ENCODE measurements at places on chromosomes 5 and 9.

GRCh38 chr9:82418334-82418733 is 429.8 kb downstream of the SPATA31D1 start:
- DNase-seq, result no peak

DNA sequence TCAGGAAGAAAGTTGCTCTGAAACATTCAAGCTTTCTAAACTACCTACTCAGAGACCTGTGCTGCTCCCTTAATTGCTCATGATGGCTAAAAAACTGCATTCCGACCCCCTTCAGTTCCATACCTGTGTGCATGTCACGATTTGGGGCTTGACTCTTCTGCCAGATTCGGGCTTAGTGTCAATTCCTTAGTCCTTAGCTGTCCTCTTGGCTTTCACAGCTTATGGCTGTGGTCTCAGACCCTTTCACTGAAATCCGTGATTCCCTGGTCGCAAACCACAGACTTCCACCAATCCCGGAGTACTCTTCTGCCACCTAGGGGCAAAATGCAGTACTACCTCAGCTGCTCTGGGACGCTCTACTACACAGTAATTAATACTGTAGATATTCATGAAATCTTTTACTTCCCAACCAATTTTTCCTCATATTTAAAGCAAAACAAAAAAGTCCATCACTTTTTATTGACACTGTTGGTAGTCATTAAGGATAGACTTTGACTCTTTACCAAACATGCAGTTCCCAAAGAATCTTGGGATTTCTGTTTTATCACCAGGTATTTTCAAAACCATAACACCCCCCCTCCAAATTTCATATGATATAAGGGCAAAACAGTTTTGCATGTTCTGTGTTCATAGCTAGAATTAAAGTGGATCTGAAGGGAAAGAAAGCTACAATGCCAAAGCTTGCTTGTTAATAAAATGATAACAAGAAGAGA is 617.4 kb downstream of the SLCO4C1 start:
- DNase-seq, result peak; percentile 1

- DNase-seq, result no peak
These were observed 14.3 kb upstream of the F2RL2 start for GRCh38 chr5:76637490-76637889.

- DNase-seq, result no peak
These were observed 401.3 kb downstream of the MTRR start for GRCh38 chr5:8270246-8270645.

GRCh38 chr5:32928761-32929160 is 217.6 kb downstream of the NPR3 start:
- DNase-seq, result no peak

DNA sequence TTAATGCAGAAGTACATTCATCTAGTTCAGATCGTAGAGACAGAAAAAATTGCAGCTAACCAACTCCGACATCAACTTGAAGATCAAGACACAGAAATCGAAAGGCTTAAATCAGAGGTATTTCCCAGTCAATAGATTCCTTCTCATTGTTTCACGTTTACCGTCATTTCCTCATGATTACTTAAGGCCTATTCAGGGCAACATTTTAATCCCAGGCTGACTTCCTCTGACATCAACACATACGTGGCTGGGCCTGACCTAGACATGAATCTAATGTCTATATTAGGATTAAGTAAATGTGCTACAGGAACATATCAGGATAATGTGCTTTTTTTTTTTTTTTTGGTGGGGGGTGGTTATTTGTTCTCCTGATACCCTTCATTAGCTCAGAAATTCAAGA is 107.9 kb downstream of the RASGRF2 start:
- no peak for DNase-seq

GRCh38 chr5:135462304-135462703 is 10.2 kb upstream of the TIFAB start:
- DNase-seq, result peak; percentile 30

GRCh38 chr5:129400395-129400983 is 59.6 kb upstream of the ADAMTS19 start:
- DNase-seq, result no peak

Data from CD4-positive, alpha-beta T cell treated with Interleukin-6 at 100 ng/mL for 8 hours (primary cell).